ENCODE measurements at places on chromosomes 11 and 22.

- DNase-seq, result no peak
Measured at GRCh38 chr22:49253656-49254055, 574.0 kb downstream of the BRD1 start.

GRCh38 chr11:118565051-118565450, 680 bp downstream of the IFT46 start:
- DNase-seq, result no peak

DNA sequence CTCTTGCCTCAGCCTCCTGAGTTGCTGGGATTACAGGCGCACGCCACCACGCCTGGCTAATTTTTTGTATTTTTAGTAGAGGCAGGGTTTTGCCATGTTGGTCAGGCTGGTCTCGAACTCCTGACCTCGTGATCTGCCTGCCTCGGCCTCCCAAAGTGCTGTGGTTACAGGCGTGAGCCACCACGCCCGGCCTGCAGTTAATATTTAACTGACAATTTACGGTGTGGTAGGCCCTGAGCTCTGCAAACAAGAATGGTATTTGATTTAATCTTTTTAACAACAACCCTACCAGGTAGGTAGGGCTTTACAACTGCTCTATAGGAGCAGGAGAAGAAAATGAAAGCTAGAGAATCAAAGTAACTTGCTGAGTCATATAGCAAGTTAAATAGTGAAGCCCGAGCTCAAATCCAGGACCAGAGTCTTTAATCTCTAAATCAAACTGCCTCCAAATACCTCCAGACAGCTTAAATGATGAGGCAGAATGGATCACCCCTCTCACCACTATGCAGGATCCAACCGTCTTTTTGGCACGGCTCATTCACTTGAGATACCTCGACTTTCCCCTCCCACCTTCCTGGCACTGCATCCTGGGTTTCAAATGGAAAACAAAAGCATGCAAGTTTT, 9.4 kb downstream of the UEVLD start:
- no peak for DNase-seq

- no peak for DNase-seq
Measured at GRCh38 chr22:45631841-45632238, 39.8 kb upstream of the ATXN10 start.

DNA sequence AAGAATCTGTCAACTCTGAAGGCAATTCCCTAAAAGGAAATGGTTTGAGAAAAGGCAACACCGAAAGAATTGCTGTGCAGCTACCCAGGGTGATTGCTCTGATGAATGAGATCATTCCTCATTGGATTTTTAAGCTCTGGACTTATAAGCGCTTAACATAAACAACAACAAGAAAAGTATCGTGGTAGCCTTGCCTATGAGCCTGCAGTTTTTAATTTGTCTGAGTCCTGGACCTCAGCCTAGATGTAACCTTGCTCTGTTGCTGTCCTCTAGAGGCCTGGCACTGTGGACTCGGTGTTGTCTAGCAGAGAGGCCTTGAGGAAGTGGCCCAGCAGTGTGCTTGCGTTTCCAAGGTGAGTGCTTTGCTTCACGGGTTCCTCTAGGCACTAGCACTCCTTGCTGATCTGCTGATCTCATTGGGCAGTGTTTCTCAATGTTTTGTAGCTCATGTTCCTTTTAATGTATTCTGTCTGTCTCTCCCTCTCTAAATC, 20.4 kb downstream of the CCDC81 start:
- DNase-seq, result no peak

DNA sequence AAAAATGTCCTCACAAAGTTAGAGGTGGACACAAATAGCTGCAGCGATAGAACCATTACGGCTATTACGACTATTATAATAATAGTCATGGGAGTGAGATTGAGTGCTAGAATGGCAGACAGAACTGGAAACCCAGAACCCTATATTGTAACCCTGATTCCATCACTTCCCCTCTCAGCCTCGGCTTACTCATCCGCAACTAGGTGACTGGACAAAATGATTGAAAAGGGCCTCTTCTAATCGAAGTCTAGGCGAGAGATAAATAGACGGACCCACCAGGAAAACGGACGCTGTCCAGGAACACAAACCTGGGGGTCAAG, 629 bp downstream of the PSMA1 start:
- DNase-seq, result no peak

DNA sequence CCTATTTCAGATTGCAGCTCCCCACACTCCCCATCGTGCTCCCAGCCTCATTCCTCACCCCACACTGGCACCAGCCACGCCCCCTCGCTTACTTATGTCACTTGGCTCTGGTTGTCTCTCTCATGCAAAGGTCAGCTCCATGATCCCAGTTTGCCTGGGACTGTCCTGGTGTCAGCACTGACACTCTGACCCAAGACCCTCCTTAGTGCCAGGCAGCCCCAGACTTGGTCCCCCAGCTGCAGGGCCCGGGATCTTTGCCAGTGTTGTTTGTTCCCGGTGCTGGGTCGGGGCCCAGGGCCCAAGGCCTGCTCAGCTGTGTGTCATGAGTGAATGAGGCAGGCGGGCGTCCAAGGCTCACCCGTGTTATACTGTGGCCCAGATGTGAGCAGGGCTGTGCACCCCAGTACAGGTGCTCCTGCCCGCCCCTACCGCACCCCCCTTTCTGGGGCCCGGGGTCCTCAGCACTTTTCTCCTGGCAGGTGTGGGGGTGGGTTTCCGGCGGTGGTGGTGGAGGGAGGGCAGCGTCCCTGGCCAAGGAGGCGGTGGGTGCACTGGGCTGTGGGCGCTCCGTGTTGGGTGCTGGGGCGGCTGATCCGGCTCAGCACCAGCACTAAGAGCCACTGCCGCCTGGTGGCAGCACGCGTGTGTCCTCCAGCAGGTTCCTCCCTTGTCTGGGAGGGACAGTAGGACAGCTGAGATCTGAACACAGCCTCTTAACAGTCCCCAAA, 19.5 kb downstream of the IL17REL start:
- DNase-seq, result no peak

DNA sequence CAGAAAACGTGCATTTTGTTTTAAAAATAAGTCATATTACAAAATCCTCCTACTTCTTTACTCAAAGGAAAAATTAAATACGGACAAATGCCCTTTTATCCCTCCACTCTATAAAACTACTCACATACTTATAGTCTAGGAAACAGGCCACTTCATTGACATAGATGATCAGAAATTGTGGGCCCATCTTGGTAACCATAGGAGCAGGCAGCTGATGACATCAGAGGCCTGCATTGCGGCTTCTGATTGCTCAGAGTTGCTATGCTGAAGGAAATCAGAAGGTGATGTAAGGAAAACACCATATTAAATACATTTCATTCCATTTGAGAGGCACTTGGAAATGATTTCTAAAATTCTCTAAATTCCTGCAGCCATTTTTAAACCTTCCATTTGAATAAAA, 27.0 kb downstream of the FAM76B start:
- DNase-seq, result no peak

- no peak for DNase-seq
Measured at GRCh38 chr11:134539285-134539684, 127.2 kb upstream of the B3GAT1 start.

GRCh38 chr11:96038046-96038445, 114.1 kb upstream of the MTMR2 start:
- no peak for DNase-seq

DNA sequence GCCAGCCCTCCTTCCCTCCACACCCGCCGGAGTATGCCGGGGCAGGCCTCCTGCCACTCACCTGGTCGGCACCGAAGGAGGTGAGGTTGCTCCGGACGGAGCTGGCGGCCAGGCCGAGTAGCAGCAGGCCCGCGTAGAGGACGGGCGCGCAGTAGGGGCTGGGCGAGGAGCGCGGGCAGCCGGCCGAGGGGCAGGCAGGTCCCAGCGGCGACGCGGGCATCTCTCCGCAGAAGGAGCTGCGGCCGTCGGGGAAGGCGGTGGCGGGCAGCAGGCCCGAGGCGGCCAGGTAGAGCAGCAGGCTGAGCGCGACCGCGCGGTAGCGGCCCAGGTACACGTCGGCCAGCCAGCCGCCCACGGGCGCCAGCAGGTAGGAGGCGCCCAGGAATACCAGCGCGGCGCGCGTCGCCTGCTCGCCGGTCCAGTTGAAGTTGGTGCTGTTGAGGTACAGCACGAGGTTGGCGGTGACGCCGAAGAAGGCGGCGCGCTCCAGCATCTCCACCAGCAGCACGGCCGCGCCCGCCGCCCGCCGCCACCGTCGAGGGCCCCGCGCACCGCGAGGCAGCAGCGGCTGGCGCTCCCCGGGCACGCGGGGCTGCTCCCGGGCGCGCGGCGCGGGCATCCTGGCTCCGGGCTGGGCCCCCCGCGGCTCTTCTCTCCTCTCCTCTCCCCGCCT, 907 bp downstream of the SLC15A3 start:
- DNase-seq, result no peak

DNA sequence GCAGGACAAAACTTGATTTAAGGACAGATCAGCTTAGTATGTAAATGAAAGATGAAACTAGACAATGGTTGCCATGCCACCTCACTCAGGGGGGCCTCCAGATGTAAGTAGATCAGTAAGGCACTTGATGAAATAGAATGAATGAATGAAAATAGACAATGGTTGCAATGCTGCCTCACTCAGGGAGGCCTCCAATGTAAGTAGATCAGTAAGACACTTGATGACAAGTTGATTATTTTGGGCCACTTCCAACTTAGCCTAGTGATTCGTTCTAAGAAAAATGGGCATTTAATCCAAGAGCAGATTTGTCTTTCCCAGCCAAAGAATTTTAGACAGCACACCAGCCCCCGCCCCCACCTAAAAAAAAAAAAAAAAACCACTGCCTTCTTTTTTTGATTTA, 19.2 kb upstream of the SLC5A12 start:
- DNase-seq, result no peak

GRCh38 chr22:17866127-17866526, 91.9 kb upstream of the BID start:
- DNase-seq, result no peak

Measured in HTR-8/SVneo (cell line).